ENCODE measurements at places on chromosomes 16 and 17.

GRCh38 chr16:67734731-67735201 lies 15.7 kb upstream of the GFOD2 start:
- no peak for DNase-seq

DNA sequence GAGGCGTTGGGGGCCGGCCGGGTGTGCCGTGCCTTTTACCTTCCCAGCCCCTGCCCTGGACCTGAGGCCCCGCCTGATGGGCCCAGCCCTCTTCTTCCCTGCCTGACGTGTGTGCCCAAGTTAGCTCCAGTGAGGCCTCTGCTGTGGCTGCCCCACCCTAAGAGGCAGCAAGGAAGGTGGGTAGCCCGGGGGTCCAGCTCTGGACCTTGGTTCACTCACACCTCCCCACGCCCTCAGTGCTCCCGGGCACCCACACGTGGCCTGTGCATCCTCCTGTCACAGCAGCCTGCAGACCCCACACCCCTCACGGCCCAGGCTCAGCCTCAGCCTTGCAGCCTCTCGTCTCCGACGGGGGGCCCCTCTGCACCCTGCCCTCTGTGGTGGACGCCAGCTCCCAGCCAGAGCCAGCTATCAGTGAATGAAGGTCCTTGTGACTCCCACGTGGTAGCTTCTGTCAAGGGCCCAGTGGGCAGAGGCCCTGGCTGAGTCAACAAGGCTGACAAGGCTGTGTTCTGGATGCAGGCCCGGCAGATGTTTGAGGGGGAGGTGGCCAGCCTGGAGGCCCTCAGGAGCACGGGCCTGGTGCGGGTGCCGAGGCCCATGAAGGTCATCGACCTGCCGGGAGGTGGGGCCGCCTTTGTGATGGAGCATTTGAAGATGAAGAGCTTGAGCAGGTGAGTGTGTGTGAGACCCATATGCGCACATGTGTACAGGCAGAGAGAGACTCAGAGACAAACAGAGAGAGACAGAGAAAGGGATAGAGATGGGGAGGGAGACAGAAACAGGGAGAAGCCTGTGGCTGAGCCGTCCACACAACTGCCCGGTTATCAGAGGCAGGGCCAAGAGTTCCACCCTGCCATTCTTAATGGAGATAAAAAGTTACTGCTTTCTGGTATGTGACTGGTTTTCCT lies 2.8 kb downstream of the FN3K start:
- DNase-seq = peak; percentile 93

DNA sequence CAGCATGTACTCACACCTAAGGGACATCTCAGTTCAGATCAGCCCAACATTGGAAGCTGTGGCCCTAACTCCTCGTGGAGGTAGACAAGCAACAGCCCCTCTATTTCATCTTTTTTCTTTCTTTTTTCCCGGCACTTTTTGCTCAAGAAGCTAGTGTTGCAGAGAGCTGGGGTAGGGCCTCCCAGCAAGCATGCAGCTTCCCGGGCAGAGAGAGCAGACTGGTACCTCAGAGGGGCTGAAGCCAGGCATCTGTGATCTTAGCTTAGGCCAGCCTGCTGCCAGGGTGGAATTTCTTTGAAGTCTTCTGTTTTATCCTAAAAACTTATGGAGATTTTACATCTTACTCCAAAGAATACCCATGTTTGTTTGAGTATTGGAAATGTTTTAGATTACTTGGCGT lies 195.4 kb downstream of the C16orf95 start:
- DNase-seq = no peak

DNA sequence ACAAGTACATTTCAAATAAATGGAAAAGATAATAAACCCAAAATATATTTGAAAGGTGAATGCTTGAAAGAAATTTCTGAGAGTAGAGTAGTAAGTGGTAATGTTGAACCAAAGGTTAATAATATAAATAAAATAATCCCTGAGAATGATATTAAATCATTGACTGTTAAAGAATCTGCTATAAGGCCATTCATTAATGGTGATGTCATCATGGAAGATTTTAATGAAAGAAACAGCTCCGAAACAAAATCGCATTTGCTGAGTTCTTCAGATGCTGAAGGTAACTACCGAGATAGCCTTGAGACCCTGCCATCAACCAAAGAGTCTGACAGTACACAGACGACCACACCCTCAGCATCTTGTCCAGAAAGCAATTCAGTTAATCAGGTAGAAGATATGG lies 84.2 kb downstream of the C17orf58 start:
- DNase-seq = no peak

DNA sequence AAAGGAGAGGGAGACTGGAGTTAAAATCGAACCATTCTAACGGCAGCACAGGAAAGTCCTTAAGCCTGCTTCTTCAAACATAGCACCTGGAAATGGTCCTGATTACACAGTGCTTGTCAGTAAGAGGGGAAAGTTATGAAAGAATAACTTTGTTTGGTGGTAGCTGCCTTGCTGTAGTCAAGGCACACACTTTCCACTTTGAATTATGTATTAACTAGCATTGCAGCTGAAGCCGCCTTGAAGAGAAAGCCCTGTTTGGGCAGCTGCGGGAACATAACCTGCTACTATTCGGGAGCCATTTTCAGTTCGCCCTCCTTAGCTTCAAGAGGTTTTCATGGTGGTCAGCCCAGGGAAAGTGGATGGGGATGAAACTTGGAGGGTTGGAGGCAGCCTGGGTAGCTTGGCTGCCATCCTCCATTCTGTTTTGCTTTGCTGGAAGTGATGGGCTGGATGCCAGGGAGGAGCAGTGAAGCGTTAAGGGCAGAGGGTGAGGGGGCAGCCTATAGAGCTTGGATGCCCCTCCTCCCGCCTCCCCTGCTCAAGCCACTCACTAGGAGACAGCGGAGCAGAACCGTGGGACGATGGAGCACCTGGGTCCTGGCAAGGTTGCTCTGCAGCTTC lies 5.3 kb upstream of the HAS3 start:
- no peak for DNase-seq
